Naive thymus-derived CD8-positive, alpha-beta T cell (primary cell): ENCODE measurements at places on chromosomes 2 and 18. TPM values are rescaled to one million over a fixed set of nuclear protein-coding genes. Genes with fewer than 3 reads are reported as not detected.

CNGA3 gene
- not detected for polyA plus RNA-seq

EFEMP1 gene
- polyA plus RNA-seq = not detected

RTP5 gene
- polyA plus RNA-seq = not detected

KHK gene
- polyA plus RNA-seq = 6.0 TPM

LCT gene
- polyA plus RNA-seq = not detected

CCDC150 gene
- not detected for polyA plus RNA-seq

SERPINB13 gene
- polyA plus RNA-seq = not detected

DNA sequence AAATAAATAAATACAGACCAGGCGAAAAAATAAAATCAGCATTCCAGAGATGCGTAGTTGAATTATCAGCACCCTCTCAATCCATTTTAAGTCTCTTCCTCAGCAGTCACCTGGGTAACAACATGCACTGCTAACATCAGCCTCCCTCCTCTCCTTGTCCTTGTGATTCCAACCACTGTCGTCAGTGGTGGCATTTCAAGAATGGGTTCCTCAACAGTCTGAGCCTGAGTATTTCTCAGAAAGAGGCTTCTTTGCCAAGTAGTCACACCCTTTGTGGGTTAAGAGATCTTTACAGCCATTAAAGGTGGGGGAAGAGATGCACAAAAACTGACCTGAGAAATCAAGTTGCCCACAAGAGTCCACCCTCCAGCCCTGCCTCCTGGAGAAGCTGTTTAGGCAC, 39.0 kb downstream of the NOL10 start:
- peaks cover 21% of the 10 kb centered on the region for H3K4me1 ChIP-seq
- H3K27me3 ChIP-seq = no peaks in the 10 kb centered on the region
- H3K27ac ChIP-seq = no peak overlapping the region
- no peak for DNase-seq

DNA sequence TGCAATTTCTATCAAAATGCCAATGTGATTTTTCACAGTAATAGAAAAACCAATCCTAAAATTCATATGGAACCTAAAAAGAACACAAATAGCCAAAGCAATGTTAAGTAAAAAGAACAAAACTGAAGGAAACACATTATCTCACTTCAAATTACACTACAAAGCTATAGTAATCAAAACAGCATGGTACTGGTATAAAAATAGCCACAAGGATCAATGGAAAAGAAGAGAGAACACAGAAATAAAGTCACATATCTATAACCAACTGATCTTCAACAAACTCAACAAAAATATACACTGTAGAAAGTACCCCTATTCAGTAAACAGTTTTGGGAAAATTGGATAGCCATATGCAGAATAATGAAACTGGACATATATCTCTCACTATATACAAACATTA, 252.2 kb upstream of the CYP26B1 start:
- DNase-seq = no peak
- H3K4me3 ChIP-seq = no peak overlapping the region
- no peaks in the 10 kb centered on the region for H3K4me1 ChIP-seq
- H3K27me3 ChIP-seq = no peaks in the 10 kb centered on the region
- H3K36me3 ChIP-seq = peaks cover 45% of the 10 kb centered on the region

- no peak for DNase-seq
- H3K27me3 ChIP-seq = no peaks in the 10 kb centered on the region
- H3K4me1 ChIP-seq = no peaks in the 10 kb centered on the region
Observed at GRCh38 chr18:39500306-39500705, 1934.7 kb upstream of the CELF4 start.

DNA sequence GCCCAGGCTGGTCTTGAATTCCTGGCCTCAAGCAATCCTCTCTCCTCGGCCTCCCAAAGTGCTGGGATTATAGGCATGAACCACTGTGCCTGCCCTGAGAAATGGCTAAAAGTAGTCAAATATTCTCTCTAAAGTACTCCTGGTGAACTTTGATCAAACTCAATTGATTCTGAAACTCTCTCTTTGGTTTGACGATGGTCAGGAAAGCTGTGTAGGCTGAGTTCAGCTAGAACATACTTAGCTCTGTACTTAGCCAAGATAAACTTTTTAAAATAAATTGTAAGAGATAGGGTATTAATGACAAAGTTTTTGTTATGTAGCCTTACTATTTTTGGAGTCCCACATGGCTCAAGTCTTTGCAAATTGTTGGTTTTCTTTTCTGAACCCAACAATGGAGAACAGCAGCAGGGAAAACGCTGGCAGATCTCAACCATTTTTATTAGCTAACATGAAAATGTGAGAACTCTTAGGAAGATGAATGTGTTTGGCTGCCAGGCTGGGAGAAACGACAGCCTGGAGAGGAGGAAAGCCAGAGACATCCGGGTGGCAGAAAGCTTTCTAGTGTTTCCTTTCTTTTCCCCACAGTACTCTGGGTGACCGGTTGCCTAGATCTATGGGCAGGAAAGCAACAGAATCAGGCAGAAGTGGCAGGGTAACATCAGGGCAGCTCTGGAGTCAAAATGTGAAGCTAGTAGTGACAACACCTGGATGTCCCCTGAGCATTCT, 193.0 kb upstream of the LHCGR start:
- H3K27ac ChIP-seq = no peak overlapping the region
- H3K4me1 ChIP-seq = no peaks in the 10 kb centered on the region
- no peaks in the 10 kb centered on the region for H3K36me3 ChIP-seq

DNA sequence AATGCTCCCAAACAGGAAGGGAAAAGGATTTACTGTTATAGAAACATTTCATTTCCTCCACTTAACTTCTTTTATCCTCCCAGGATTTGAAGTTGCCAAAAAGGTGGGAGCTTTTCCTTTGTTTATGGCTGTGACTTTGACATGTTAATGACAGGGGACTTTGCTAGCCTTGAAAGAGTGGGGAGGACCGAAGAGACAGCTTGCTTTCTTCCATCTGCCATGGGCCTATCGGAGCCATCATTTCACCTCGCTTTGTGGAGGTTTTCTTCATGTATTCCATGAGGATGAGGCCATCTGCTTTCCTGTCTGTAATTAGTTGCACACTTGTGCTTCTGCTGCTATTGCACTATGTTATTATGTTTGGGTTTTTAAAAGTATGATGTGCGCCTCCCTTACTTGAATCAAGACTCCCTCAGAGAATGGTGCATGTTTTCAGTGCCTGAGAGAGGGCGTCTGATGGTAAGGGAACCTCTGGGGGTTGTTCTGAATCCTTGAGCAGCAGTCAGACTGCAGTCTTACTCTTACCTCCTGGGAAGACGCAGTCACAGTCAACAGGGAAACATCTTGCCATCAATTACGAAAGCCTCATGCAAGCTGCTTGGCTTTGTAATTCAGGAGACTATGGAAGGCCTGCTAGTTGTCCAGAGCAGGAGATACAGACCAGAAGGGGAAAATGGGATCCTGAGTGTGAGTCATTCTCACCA, 173.3 kb upstream of the MGAT5 start:
- H3K36me3 ChIP-seq = no peaks in the 10 kb centered on the region
- no peaks in the 10 kb centered on the region for H3K4me1 ChIP-seq
- no peak for DNase-seq
- H3K27ac ChIP-seq = no peak overlapping the region

GRCh38 chr2:171615069-171615468, 72.2 kb upstream of the DYNC1I2 start:
- H3K27me3 ChIP-seq = peaks cover 6% of the 10 kb centered on the region
- DNase-seq = no peak
- no peak overlapping the region for H3K4me3 ChIP-seq
- no peaks in the 10 kb centered on the region for H3K36me3 ChIP-seq
- H3K27ac ChIP-seq = no peak overlapping the region
- H3K4me1 ChIP-seq = no peaks in the 10 kb centered on the region

DNA sequence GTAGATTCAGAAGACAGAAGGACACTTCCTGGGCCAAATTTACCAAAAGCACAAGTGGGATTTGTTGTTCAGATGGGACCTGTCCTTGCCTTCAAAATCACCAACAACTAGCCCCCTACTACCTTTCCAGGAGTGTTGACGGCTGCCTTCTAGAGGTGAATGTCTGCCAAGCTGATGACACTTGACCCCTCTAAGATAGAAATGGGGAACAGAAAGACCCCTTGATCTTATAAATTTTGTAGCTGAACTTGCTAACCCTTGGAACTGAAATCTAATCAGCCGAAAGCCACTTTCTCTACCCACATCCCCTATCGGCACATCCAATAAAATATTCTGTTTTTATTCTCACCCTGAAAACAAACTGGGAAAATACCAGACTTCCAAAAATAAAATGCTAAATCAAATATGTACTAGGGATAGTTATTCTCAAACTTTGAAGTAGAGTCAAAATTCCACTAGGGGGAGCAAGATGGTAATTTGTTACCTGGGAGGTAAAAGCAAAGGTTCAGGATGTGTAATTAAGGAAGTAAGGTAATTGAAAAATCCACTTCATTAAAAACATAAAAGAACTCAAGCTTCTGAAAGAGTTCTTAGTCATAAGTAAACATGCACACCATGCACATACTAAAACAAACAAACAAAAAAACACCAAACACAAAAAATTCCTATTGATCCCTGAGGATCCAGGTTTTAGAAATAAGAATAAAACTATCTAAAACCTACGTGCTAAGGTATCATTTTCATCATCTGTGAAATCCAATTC, 119.2 kb downstream of the ANKRD44 start:
- H3K4me3 ChIP-seq = peak overlapping the region; percentile 41
- H3K27me3 ChIP-seq = no peaks in the 10 kb centered on the region
- H3K27ac ChIP-seq = peak overlapping the region; percentile 35

- H3K27ac ChIP-seq = peak overlapping the region; percentile 79
- DNase-seq = no peak
- H3K4me3 ChIP-seq = no peak overlapping the region
- H3K4me1 ChIP-seq = peaks cover 10% of the 10 kb centered on the region
- no peaks in the 10 kb centered on the region for H3K27me3 ChIP-seq
Observed at GRCh38 chr2:84704505-84705244, 176.2 kb downstream of the TRABD2A start.

- peaks cover 5% of the 10 kb centered on the region for H3K36me3 ChIP-seq
- no peak overlapping the region for H3K4me3 ChIP-seq
- H3K4me1 ChIP-seq = no peaks in the 10 kb centered on the region
- DNase-seq = no peak
- no peak overlapping the region for H3K27ac ChIP-seq
- peaks cover 17% of the 10 kb centered on the region for H3K27me3 ChIP-seq
Observed at GRCh38 chr2:137935591-137935990, 28.7 kb upstream of the HNMT start.

- H3K27ac ChIP-seq = no peak overlapping the region
- H3K27me3 ChIP-seq = peaks cover 8% of the 10 kb centered on the region
Observed at GRCh38 chr2:175015340-175015739, 10.2 kb upstream of the CHN1 start.

- H3K4me1 ChIP-seq = no peaks in the 10 kb centered on the region
- DNase-seq = no peak
- H3K27me3 ChIP-seq = no peaks in the 10 kb centered on the region
- H3K4me3 ChIP-seq = no peak overlapping the region
- peaks cover 23% of the 10 kb centered on the region for H3K36me3 ChIP-seq
Observed at GRCh38 chr2:240506406-240507059, 51.3 kb downstream of the ANKMY1 start.

- H3K27ac ChIP-seq = no peak overlapping the region
- no peak for DNase-seq
- no peak overlapping the region for H3K4me3 ChIP-seq
- peaks cover 8% of the 10 kb centered on the region for H3K4me1 ChIP-seq
- H3K36me3 ChIP-seq = no peaks in the 10 kb centered on the region
Observed at GRCh38 chr18:76980663-76981395, 151.8 kb downstream of the MBP start.
